Stimulated activated CD4-positive, alpha-beta T cell treated with anti-CD3 and anti-CD28 coated beads, Interleukin-1b, Interleukin-23, amount 100 ng/mL, for 24 hours (primary cell): ENCODE measurements at places on chromosomes 5 and 9.

- DNase-seq: no peak
Observed at GRCh38 chr5:44246986-44247385, 142.2 kb downstream of the FGF10 start.

- no peak for DNase-seq
Observed at GRCh38 chr5:2165203-2165602, 282.5 kb upstream of the IRX4 start.

DNA sequence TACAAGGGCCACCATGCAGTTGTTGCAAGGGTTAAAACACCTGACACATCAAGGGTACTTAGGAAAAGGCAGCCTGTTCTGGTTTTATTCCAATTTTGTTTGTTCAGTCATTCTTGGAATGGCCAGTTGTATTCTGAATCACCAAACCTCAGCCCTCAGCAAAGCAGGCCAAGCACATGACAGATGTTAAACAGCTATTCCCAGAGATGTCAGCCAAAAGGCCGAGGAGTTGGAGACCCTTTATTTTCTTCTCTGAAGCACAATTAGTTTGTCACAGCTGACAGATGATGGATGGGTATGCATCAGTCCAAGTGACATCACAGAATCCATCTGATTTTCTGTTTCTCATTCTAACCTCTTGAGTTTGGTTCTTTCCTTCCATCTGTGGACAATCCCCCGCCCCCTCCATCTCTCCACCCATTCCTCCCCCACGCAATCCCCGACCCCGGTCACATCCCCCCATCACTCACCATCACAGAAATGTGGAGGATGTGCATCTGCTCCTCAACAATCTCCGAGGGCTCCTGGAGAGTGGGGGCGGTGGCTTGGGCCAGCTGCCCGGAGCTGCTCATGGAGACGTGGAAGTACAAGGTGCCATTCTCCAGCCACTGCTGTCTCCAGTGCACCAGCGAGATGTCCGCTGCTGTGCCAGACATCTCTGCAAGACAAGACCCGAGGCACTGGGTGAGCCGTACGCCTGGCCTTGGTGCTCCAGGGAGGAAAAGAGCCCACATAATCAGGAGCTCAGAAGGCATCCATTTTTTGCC is 123.8 kb downstream of the ASTN2 start:
- DNase-seq: no peak

GRCh38 chr5:123700624-123701287 is 188.8 kb downstream of the CSNK1G3 start:
- DNase-seq: no peak

DNA sequence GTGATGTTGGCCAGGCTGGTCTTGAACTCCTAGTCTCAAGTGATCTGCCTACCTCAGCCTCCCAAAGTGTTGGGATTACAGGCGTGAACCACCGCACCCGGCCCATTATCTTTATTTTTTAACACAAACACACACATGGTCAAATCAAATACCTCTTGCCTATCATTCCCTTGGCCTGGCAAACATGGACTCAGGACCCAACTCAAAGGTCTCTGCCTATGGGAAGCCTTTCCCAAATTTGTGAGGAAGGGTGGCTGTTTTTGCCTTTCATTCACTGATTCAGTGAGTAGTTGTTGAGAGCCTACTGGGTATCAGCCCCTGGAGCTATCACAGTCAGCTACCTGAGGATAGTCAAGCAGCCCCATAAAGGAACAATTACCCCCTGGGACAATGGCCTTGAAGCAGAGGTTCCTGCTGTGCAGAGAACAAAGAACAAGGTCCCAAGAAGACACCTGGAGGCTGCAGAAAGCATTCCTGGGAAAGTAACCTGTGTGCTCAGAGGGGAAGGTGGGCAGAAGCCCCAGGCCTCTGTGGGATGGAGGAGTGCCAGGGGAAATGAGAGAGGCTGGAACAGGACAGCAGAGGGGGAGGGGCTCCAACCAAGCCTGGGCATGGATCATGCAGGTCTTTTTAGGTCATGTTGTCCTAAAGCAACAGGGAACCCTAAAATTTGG is 126.4 kb downstream of the CRB2 start:
- DNase-seq: no peak

DNA sequence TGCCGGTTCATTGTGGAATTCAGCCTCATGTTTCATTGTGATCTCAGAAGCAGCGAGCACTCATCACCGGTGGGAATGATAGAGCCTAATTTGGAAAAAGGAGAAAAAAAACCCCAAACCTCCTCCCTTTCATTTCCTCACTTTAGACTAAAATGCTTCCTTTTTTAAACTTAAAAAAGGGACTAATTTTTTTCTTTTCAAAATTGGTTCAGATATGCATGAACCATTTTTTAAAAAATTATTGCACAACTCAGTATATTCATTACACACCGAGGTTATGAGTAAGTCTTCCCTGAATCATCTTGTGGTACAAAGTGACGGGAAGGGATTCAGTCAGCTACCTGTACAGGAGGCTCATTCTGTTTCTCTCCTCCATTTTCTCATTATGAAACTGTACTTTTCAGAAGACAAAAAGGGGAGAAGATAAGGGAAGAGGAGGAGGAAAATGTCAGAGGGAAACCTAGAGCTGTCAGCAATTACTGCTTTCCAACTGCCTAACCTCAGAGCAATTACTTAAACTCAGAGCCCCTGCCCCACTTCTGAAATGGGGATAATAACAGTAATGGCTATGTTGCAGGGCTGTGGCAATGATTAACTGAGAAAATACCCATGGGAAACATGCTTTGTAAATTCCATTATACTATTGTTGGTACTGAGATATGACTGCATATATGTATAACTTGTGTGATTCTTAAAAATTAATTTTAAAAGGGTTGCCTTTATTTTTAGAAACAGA is 24.0 kb downstream of the GALNT10 start:
- no peak for DNase-seq

- no peak for DNase-seq
Observed at GRCh38 chr5:369151-369868, 47.8 kb downstream of the AHRR start.

DNA sequence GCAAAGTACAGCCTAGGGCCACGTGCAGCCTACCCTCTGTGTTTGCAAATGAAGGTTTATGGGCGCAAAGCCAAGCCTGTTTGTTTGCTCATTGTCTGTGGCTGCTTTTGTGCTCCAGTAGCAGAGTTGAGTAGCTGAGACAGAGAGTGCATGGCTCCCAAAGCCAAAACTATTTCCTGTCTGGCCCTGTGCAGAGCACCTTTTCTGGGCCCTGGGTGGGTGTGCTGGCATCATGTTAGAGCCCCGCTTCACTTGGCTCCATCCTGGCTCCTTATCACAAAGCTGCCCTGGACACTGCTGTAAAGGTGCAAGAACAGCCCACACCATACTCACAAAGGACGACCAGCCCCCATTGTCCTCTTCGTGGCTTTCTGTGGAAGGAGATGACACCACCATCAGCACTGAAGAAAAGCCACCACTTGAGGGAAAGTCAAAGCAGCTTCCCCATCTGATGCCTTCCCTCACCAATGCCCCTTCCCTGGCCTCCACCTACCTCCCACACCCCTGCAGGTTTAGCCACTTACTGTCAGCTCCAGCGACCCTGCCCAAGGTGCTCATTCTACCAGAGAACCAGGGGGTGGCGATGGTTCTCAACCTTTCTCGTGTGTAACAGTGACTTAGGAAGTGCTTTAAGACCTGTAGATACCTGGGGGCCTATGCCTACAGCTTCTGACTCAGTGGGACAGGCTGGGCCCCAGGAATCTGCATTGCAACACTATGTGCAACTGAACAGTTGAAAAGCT is 23.4 kb downstream of the LCP2 start:
- DNase-seq: no peak

DNA sequence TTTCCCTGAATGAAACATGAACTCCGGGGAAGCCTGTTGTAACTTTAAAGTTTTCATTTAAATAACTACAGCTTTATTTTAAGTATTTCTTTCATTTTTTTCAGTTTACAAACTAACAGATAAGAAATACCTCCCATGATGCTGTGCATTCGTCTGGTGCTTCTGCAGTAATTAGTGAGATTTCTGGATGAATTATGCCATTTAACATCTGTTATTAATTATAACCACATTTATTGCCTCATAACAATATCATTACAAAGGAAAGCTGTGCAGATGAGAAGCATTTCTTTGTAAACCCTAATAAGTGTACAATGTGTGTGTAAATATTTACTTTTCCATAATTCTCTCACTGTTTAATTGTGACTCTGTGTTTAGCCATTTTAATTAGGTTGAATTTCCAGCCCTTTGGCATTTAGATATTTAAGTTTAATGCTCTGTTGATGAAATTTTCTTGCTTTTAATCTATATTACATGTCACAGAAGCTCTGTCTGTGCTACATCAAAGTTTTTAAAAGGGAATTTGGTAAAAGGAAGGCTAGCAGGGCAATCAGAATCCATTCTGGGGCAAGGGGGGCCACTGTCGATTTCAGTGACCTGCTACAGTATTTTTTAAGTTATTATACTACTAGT is 418.0 kb downstream of the SPATA31D1 start:
- no peak for DNase-seq

DNA sequence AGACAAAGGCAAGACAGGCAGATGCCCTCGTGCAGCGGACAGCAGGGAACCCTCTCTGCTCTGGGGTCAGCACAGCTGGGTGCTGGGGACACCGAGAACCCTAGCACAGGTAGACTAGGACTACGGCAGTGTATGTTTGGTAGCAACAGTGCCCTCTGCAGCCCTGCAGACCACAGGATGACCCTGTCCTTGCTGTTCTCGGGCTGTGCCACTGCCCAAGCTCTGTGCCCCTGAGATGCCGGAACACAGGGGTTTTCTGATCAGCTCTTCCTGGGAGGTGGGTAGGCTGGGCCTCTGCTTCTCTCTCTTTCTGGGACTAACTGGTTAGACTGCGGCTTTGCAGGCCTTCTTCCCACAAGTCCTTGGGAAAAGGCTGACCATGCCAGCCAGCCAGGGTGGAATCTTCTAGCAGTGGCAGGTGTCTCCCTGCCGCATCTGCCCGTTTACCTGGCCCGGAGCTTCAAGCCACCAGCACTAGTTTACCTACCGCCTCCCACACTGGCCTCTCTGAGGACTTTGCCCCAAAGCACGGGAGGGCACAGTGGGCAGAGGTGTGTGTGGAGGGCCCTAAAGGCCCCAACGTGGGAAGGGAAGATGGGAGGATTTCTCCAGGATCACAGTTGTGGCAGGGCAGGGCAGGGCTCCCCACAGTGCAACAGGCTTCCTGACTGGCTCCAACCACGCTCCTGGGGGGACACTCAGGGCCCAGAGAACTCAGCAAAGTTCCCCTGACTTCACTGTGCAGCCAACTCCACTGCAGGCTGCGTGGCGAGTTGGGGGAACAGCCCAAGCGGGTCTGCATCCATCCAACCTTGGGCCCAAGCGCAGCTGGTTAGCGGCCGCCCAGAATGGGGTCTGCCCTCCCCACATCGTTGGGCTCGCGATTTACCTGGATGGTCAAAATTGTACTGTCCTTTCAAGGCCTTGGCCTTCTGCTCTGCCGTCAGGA is 1.2 kb downstream of the UCK1 start:
- no peak for DNase-seq

GRCh38 chr9:28014212-28014611 is 440.9 kb upstream of the C9orf72 start:
- DNase-seq: no peak
